ENCODE measurements at places on chromosomes 5 and 9.

DNA sequence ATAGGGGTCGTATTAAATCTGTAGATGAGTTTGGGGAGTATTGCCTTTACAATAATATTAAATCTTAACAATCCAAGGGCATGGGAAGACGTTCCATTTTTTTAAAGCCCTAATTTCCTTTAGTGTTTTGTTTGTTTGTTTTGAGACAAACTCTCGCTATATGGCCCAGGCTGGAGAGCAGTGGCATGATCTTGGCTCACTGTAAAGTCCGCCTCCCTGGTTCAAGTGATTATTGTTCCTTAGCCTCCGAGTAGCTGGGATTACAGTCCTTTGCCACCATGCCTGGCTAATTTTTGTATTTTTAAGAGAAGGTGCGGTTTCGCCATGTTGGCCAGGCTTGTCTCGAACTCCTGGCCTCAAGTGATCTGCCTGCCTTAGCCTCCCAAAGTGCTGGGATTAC, 19.9 kb downstream of the NIPBL start:
- no peak for DNase-seq

- DNase-seq: no peak
Measured at GRCh38 chr9:136695435-136695895, 8.2 kb upstream of the AGPAT2 start.

- no peak for DNase-seq
Measured at GRCh38 chr5:122997294-122997693, 39.2 kb downstream of the PPIC start.

DNA sequence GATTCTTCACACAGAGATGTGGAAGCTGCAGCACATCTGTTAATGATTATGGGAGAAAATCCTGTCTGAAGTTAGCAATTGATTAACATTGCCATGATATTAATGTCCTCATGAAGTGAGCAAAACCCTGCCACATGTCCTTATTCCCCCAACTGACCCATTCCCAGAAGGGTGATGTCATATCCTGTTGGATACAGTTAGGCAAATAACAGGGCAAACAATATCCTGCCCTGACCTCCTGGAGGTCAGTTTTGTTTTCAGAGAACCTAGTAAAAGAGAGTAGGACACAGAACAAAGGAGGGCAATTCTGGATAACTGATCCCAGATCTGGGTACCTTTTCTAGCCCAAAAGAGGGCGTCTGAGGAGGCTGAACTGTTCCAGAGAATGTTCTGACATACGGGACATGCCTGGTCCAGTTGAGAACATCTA, 11.0 kb downstream of the ABLIM3 start:
- no peak for DNase-seq

- DNase-seq: no peak
Measured at GRCh38 chr5:139376364-139376763, 6.7 kb downstream of the SLC23A1 start.

DNA sequence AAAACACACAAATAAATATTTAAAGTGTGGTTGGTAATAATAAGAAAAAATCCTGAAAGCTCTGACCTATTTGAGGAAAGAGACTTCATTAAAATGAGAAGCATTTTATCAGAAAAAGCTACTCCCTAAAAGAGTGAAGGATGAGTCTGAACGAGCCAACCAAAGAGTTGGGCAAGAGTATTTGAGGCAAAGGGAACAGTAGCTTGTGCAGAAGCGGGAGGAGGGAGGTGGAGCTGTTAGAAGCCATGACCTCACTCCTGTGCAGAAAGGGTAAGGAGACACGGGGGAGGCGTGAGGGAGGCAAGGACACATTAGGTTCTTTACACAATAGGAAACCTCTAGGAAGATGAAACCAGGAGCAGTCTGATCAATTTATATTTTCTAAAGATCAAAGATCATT, 29.4 kb downstream of the SH3RF2 start:
- DNase-seq: no peak

DNA sequence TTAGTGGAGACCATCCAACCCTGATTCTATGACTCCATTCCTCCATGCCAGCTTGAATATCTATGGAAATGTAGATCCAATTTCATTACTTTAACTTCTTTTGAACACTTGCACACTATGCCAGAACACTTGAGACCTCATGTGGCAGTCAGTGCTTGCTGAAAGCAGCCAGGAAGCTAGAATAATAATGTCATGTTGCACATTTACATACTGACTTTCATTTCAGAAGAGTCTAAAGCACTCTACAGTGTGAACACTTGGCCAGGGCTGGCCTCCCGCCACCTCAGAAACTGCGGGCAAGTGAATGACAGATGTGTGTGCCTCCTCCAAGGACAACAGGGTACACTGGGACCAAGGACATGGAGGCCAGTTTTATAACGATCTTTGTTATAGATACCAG, 97.3 kb downstream of the SLF1 start:
- DNase-seq: no peak

DNA sequence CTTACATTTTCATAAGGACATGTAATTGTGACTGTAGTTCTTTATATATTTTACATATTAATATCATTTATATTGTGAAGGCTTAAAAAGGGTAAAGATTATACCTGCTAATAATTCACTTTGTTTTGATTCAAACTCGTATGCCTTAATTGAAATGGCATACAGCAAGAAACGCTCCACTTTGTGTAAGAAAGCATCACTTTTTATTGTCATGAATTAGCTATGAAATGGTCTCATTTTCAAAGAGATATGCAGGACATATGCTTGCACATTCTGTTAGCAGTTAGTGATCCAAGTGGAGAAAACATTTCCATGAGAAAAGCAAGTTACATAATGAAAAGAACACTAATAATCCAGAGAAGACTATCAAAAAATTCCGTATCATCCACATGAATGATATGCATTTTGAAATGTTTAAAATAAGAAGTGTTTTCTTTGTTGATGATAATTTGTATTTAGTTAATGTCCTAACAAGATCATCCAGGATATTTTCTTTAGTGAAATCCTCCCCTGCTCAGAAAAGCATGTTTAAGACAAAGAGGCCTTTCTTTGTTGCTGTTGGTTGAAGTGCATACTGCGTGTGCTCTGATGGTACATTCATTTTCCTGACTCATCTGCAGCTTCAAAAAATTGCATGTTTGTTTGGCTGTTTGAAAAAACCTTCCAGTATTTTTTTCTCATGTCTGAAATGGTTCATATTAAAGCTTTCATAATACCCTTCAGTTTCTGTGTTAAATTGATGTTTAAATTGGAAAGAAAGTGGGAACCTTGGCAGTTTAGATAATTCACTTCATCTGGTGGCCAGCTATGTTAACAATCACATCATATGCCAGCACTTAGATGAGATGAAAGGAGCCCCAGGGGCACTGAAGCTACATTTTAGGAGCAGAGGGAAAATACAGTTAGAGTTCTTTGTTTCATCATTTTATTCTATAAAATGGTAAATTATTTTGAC, 242.2 kb downstream of the CSNK1G3 start:
- no peak for DNase-seq
